ENCODE measurements at places on chromosomes 5 and 9.
A peak's percentile ranks its signal among the peaks of the same experiment; 100 is the strongest.

- no peak for DNase-seq
Measured at GRCh38 chr5:425714-426113, 17.3 kb upstream of the EXOC3 start.

GRCh38 chr5:173972925-173973615, 15.9 kb upstream of the C5orf47 start:
- DNase-seq: peak; percentile 84

- DNase-seq: peak; percentile 20
Measured at GRCh38 chr5:7754997-7755596, 95.8 kb downstream of the CFAP90 start.

DNA sequence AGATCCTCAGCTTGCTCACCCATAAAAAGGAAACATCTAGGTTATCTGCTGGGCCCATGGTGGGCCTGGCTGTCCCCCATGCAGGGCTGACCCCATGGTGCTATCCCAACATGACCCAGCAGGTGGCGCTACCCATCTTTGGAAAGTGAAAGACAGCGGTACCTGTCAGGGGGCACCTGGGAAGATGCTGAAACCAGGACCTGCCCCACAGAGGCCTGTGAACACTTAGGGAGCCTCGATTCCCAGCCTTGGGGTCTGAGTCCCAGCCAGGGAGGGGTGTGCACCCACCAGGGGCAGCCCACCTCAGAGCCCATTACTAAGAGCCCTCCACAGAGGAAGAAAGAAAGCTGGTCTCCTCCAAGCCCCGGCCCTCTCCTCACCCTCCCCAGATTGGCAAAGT, 46.6 kb upstream of the IPPK start:
- DNase-seq: no peak

GRCh38 chr5:177080265-177080664, 6.5 kb upstream of the FGFR4 start:
- no peak for DNase-seq
